ENCODE measurements at places on chromosomes 12 and 14.

GRCh38 chr12:132518354-132518992, 28.5 kb downstream of the FBRSL1 start:
- no peak for DNase-seq

DNA sequence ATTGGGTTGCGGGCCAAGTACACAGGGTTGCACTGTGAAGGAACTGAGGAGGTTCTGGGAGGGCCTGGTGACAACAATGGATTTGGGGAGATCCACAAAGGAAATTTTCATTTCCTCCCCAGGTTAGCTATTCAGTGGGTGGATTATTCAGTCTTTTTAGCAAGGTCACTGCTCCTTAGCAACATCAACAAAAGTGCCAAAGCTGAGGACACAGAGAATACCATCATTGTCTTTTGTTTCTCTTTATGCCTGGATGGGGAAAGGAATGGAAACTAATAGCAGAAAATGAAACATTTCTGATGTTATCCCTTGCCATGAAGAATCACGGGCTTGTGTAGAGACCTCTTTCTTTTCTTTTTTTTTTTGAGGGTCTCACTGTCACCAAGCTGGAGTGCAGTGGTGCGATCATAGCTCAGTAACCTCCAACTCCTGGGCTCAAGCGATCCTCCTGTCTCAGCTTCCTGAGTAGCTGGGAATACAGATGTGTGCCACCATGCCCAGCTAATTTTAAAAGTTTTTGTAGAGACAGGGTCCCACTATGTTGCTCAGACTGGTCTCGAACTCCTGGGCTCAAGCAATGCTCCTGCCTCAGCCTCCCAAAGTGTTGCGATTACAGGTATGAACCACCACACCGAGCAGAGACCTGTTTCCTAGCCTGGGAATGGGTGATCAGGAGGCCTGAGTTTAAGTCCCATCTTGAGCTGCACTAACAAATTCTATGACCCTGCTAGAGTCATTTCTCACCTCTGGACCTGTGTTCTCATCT, 6.5 kb downstream of the PPP1R3E start:
- no peak for DNase-seq

- DNase-seq, result no peak
These were observed 36.8 kb upstream of the ALG10B start for GRCh38 chr12:38279756-38280155.

GRCh38 chr14:54981698-54982097, 45.2 kb downstream of the WDHD1 start:
- DNase-seq, result peak; percentile 42

DNA sequence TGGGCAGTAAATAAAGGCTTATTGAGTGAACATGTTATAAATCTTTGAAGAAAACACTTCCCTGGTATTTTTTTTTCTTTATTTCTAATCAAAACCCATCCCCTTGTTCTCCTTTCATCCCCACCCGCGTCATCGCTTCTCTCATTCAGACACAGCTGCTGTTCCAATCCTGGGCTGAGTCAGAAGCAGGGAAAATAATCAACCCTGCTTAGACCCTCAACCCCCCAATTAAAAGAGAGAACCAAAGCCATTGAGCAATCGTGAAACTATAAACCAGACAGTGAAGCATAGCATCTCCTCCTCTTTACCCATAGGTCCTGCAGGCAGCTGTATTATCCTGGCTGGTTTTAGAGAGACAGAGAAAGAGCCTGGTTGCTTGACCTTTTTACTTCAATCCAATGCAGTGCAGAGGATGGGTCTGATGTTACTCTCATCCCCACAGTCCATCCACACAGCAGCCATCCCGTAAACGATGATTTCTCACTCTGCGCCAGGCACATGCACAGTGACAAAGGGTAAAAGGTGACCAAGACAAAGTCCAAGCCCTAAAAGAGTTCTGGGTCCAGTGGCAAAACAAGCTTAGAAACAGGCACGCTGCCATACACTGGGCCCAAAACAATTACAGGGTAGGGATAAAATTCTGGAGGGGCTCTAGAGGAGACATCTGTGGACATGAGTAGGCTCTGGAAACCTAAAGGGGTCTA, 238.3 kb downstream of the GALC start:
- no peak for DNase-seq

- DNase-seq, result no peak
These were observed 83.5 kb downstream of the TTC7B start for GRCh38 chr14:90732718-90733117.

DNA sequence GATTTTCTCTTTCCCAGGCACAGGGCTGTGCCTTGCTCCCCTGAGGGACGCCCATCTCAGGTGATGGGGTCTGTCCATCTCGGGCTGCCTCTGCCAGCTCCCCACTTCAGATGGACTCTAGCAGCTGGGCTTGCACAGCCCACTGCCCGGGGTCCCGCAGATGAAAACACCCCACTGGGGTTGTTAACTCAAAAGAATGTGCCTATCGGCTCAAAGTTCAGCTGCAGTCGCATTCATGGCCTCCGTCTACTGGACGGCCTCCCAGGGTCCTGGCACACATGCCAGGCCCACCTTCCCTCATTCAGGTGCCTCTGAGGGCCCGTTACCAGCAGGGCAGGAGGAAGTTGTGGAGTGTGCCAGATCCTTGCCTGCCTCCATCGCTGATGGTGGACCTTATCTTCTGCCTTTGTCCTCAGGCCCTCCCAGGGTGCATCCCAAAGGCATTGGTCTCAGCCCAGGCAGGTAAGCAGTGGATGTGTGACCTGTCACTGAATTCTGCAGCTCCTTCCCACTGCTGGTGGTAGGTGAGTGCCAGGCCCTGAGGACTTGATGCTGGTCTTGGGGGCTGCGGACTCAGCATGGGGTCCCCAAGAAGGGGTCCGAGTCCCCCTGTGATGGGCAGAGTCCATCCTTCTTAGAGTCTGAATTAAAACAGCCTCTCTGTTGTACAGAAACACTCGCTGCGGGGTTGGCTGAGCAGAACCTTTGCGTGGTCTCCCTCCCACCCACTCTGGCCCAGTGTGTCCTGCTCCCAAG, 324.6 kb upstream of the DIO3 start:
- no peak for DNase-seq

DNA sequence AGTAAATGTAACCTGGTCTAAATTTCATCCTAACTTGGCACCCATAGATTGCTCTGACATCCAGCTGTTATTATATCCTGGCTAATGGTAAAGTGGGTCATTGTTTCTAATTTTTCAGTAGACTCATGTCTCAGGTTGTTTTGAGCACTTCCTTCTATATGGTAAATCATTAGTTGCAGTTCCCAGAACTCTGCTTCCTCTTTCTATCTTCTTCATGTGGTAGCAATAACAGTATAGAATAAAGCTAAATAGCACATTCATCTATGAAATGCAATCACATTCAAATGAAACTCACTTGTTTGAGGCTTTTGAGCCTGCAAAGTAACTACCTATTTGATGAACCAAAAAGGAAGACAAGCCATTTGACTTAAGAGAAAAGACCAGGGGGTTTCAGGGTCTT, 65.1 kb upstream of the GZMB start:
- peak; percentile 65 for DNase-seq

DNA sequence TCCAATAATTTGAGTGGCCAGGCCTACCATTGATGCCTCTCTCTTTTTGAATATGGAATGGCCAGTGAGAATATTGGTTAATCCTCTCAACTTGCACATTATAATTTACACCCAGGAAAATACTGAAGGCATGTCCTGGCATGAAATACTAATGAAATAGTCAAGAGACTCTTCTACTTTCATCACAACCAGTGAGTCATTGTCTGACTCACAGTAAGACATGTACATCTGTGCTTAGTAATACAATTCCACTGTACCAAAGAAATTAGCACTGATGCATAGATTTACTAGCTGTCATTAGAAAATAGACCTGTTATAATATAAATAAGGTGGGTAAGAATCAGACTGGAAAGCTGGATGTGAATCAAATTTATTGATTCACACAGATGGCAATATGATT, 31.6 kb downstream of the KCNC2 start:
- no peak for DNase-seq

GRCh38 chr12:130827432-130827831, 11.6 kb downstream of the STX2 start:
- DNase-seq, result no peak

DNA sequence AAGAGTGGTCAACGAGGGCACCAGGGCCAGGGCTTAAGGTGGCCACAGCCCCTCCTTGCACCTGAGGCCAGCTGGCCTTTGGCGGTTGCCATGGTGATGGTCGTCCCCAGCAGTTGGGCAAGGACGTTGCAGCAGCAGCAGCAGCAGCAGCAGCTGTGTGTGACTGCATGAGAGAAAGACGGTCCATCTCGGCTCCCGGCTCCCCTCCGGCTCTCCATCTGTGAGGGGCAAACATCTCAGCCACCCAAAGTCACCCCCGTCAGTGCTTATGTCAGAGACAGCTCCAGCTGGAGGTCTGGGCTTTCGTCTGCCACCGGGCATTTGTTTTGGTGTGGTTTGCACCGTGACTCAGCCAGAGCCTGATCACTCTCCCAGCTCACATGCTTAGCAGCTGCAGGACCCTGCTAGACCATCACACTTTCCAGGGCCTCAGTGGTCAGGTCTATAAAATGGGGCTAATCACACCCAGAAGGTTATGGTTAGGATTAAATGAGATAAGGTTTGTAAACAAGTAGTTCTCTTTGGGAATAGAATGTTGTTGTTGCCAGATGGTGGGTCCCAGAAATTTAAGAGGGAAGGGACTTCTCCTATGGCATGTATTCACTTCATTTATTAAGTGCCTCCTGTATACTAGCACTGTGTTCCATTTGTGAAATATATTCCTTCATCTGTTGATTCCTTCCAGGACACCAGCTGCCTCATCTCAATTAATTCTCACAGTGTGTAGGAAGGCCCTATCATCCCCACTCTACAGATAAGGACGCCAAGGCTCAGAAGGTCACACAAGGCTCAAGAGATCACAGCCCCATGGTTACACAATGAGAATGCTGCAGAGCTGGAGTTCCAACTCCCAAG, 212.6 kb upstream of the LHX5 start:
- no peak for DNase-seq

- DNase-seq, result no peak
These were observed 113.0 kb downstream of the KIF21A start for GRCh38 chr12:39329876-39330275.

- peak; percentile 85 for DNase-seq
These were observed 853 bp downstream of the USP5 start for GRCh38 chr12:6852651-6853354.

DNA sequence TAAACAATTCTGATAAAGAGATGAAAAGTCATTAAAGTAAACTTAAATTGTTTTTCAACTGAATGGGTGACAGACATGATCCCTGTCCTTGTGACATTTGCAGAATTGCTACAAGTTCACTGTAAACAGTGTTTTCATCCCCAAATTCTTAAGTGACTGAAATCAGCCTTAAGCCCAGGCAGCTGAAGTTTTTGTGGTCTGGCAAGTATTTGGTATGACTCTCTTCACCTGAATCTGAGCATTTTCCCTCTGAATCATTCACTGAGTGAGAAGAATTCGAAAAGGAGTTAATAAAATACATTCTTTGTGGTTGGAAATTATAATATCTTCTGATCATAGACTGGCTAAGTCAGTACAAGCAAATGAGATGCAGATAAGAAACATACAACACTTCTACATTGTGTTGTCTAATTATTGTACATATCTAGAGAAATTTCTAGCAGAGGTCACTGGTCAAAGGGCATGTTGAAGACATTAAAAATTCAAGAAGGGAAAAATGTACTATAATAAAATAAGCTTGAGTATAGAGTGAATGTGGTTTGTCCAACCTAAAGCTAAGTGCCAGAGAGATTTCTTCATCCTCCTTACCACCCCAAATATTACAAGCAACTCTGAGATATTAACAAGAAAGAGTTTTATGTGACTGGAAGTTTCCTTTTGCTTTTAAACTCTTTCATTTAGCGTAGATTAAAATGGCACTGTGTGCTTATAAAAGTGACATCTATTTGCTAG, 177.8 kb upstream of the DIO2 start:
- no peak for DNase-seq

DNA sequence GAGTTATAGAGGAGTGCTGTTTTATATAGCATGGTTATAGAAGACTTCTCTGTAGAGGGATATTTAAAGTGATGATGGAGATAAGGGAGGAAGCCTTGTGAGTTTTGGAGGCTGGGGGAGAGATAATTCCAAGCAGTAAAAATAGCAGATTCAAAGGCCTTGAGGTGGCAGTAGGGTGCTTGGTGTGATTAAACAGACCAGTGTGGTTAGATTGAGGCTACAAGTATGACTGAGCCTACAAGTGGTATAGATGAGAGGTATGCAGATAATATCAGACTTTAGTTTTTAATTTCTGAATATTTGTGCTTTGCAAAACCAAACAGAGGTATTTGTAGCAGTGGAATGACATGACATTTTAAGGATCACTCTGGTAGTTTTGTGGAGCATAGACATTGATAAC, 20.3 kb downstream of the FANCM start:
- DNase-seq, result peak; percentile 32

DNA sequence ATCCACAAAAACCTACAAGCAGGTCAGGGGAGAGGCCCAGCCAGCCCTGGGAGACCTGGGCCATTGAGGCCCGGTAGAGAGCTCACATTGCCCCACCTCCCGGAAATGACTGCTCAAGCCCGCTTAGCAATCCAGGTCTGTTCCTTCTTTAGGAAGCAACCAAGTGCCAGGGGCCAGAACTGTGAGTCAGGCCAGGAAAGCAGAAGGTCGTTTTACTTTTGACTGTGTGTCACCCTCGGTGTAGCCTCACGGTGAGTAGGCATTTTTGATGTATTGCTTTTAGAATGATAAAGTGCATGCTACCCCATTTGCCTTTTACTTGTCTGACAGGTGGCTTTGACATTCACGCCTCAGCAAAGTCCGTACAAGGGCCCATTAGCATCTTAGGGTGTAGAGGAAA, 25.4 kb upstream of the PWP1 start:
- DNase-seq, result peak; percentile 16

- no peak for DNase-seq
These were observed 88.5 kb upstream of the CSRP2 start for GRCh38 chr12:76967181-76967885.

DNA sequence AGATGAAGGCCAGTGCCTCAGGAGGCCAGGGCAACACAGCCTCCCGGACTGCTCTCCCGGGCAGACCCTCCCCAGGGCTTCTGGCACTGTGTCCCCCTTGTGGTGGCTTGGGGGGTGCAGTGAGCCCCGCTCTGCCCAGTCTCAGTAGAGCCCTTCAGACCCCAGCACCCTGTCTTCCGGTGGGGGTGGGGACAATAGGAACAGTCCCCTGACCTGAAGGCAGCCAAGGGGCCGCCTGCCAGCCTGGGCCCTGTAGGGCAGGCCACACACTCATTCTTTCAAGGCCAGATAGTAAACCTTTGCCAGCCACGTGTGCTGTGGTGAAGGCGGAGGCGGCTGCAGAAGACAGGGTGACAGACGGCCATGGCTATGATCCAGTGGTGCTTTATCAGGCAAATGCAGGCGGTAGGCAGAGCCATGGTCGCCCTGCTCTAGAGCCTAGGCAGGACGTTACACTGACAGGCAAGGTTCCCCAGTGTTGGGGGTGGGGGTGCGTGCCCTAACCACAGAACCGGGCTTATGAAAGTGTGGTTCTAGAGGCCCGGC, 15.0 kb downstream of the ZFYVE21 start:
- DNase-seq, result peak; percentile 98

DNA sequence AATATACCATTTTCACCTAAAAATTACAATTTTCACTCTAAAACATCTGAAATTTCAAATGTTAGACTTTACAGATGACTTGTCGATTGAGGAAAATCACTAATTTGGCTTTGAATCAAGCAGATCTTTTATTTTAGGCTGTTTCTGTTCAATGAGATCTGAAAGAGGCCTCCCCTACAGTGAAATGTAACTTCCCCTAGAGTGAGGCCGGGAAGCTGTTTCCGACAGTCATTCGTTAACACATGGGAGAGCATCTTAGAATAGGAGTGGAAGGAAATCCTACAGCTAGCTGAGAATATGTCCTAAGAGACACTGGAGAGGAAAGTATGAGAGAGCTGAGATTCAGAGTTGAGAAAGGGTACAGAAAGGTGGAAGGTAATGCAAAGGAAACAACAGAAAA, 5.7 kb upstream of the C14orf93 start:
- no peak for DNase-seq

GRCh38 chr12:119446459-119446858, 111.9 kb downstream of the CCDC60 start:
- no peak for DNase-seq

Data from hematopoietic multipotent progenitor cell treated with erythropoietin and hydrocortisone succinate and interleukin-3 and kit ligand, for 4 days (in vitro differentiated cells).